ENCODE measurements at places on chromosomes 6 and 20.
A peak's percentile ranks its signal among the peaks of the same experiment; 100 is the strongest.

GRCh38 chr6:96939007-96939805 is 14.7 kb downstream of the KLHL32 start:
- DNase-seq = no peak

- DNase-seq = no peak
Observed at GRCh38 chr6:36605560-36606391, 11.6 kb downstream of the SRSF3 start.

DNA sequence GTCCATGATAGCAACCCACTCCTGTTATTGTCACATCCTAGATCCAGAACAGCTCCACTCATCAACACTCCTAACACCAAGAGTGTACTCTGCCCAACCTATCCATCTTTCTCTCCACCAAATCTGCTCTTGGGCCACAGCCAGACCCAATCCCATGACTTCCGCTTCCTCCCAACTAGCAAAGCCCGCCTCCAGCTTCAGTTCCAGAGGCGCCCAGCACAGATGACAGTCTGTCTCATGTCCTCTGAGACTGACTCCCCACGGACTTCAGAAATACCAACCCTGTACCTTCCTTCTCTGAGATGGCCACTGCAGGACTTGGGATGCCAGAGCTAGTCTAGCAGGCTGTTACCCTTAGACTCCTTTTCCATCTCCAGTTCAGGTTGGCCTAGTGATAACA is 48.6 kb downstream of the DTNBP1 start:
- DNase-seq = no peak

- DNase-seq = no peak
Observed at GRCh38 chr6:89242574-89243330, 25.6 kb upstream of the GABRR1 start.

DNA sequence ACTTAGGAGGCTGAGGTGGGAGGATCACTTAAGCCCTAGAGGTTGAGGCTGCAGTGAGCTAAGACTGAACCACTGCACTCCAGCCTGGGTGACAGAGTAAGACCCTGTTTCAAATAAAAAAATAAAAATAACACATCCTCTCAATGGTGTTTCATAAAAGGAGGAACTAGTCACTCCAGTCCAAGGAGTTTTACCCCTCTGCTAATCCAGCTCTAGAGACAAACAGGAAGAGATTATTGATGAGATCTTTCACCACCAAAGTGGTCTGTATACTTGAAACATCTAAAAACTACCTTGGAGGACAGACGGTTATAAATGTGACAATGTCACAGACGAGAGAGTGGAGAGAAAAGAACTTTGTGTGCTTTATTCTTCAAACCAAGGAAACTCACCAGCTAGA is 58.2 kb downstream of the PIGU start:
- DNase-seq = no peak

- no peak for DNase-seq
Observed at GRCh38 chr6:52016915-52017748, 70.3 kb downstream of the PKHD1 start.

GRCh38 chr20:16220826-16221225 is 352.4 kb downstream of the KIF16B start:
- no peak for DNase-seq

GRCh38 chr6:158344534-158344933 is 32.3 kb downstream of the TULP4 start:
- DNase-seq = no peak

- no peak for DNase-seq
Observed at GRCh38 chr6:20652299-20653084, 118.2 kb downstream of the CDKAL1 start.

DNA sequence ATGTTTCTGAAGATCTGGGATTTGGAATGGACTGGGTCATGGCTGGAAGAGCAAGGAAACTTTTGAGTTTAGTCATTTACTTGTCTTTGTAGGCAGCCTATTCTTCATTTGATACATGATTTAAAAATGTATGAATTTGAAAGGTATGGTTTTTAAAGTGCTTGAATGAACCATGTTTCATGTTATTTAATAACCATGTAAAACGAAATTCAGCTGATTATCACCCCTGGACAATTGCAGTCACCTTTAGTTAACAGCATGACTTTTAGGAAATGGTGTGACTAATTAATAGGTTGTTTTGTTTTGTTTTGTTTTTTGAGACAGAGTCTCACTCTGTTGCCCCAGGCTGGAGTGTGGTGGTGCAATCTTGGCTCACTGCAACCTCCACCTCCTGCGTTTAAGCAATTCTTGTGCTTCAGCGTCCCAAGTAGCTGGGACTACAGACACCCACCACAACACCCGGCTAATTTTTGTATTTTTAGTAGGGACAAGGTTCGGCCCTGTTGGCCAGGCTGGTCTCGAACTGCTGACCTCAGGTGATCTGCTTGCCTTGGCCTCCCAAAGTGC is 2.1 kb downstream of the STX11 start:
- no peak for DNase-seq

GRCh38 chr6:125273251-125273650 is 28.5 kb downstream of the HDDC2 start:
- DNase-seq = no peak

- no peak for DNase-seq
Observed at GRCh38 chr20:18729231-18729825, 84.3 kb upstream of the SCP2D1 start.

DNA sequence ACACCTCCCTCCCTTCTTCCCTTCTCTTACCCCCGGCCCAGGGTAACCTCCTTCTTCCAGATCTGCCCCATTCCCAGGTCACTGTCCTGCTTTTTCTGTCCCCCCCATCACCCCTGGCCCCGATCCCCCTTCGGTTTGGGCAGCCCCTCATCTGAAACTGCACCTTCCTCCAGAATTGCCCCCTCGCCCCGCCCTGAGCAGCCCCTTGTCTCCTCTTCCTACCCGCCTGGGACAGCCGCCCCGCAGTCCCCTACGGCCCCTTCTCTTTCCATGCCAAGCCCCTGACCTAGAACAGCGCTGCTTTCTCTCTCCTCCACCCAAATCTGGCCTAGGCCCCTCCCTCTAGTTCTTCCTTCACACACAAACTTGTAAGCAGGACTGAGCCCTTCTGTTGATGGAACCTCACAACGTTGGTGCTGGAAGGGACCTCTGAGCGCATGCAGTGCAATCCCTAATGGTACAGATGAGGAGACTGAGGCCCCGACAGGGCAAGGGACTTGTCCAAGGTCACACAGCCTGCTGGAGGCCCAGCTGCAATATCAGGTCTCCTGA is 630 bp downstream of the PPP2R5D start:
- peak; percentile 34 for DNase-seq

- DNase-seq = no peak
Observed at GRCh38 chr6:130377915-130378314, 12.1 kb downstream of the TMEM200A start.

DNA sequence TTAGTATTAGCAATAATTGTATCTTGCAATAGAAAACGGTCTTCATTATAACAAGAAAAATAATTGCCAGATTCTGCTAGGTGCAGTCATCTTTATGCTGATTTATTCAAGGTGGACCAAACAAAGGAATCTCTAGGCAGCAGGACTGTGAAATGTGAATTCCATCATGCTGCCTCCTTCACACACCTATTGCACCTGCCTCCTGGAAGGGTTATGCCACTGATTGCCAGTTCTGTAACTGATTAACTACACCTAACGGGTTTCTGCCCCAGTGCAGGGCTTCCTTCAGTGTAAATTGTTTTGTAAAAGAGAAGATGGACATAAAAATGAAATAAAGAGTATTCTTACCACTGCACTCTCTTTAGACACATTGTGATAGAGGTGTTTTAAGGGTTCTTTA is 96.1 kb downstream of the FOXO3 start:
- DNase-seq = no peak

GRCh38 chr20:13121840-13122515 is 99.1 kb upstream of the ISM1 start:
- no peak for DNase-seq

DNA sequence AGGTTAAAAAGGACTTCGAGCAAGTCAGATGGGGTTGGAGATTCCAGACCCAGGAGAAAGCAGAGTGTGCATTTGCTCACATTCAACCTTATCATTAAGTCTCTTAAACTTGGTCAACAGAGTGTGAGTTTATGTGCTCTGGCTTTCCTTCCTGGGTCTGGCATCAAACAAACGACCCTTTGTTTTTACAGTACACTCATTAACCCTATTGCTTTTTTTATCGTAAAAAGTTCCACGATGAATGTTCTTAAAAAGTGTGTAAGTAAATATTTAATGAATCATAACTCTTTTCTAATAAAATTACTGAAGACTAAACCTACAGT is 2.5 kb downstream of the FYN start:
- no peak for DNase-seq

DNA sequence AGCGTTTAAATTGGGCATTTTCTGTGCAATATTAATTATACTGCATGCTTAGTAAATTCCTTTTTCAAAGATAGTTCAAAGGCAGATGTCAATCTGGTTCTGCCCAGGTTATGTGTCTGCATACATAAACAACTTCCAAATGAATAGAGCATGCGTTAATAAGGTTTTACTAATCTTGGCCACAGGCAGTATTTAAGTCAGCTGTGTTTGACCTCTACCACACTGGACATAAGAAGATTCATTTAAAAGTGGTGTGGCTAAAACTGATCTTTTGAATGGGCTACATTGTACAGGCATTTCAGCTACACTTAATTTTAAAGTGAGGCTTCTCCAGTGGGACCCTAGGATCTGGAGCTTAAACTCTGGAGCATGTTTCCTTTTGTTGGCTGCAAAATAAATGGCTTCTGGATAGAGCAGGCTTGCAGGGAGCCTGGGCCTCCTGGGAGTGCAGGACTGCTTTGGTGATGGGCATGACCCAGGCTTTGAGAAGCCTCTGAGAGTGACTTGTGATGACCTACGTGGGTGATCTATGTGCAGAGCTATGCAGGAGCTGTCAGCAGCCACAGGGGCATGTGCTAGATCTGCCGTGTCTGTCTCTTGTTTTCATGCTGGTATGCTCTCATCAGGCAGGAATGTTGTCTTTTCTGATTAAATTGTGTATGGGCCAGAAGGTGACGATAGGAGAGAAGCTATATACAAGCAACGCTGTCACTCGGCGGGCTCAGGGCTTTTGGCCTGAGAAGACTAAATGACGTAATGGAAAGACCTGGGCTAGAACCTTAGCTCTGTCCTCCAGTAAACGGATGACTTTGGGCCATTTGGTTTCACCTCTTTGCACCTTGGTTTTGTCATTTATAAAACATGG is 331.2 kb downstream of the QKI start:
- no peak for DNase-seq

DNA sequence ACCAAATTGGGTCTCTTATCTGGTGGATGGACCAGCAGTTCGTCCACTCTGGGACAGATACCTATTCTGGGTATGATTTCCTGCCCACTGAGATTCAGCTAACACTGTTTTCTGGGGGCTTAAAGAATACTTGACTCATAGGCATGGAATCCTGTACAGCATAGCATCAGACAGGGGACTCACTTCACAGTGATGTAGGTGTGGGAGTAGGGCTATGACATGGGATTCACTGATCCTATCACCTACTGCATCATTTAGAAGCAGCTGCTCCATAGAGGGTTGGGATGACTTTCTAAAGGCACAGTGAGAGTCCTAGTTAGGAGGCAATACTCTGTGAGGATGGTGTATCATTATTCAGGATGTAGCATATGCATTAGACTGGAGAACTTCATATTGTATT is 74.5 kb upstream of the AHI1 start:
- DNase-seq = no peak

- no peak for DNase-seq
Observed at GRCh38 chr6:56692523-56693245, 50.0 kb upstream of the DST start.

DNA sequence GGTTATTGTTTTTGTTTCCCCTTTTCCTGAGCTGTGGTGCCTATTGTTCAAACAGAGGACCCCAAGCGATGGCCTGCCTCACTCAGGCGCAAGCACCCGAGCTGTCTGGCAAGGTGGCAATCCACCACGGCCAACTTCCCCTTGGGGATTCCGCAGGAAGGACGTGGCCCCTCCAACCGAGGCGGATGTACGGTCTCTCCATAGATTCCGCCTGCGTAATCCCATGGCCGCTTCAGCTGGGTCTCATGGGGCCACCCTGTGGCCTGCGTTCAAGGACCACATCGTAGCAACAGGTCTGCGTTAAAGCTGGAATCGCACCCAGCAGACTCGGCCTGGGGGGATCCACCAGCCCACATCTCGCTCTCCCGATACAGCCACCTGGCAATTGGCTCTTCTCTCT is 79.9 kb downstream of the CEBPB start:
- DNase-seq = no peak

DNA sequence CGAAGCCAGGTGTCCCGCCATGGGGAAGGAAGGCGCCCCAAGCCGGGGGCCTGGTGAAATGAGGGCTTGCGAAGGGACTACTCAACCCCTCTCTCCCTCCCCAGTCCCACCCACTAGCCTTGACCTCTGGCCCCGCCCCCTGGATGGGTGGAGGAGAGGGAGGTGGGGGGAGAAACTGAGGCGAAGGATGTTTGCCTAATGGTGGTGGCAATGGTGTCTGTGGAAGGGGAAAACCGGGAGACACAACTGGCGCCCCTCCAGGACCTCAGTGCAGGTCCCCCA is at the start of gene POU5F1:
Gene POU5F1 (minus strand): TSS at position 83 of the 282 bp plus-strand sequence. CDS start 62 bp downstream, at position 21.
- DNase-seq = no peak

GRCh38 chr6:18335948-18336347 is 51.2 kb upstream of the RNF144B start:
- DNase-seq = no peak

DNA sequence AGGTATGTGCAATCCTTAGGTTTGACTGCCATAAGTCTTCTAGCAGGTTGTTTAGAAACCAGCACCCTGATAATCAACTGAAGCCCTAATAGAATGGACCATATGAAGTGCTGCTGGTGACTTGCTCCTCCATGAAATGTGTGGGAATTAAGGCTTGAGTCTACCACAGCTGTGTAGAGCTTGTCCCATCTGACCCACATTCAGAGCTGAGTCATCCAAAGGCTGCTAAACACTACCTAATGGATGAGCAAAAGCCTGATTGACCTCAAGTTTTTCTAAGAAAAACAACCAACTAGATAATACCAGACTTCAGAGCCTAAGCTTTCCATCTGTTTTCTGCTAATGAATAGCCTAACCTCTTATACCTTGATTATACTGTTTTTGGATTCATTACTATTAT is 120.3 kb upstream of the MOCS1 start:
- no peak for DNase-seq

- DNase-seq = no peak
Observed at GRCh38 chr6:65116326-65116725, 590.7 kb downstream of the EYS start.

GRCh38 chr6:25022140-25022553 is 86.4 kb upstream of the RIPOR2 start:
- no peak for DNase-seq

DNA sequence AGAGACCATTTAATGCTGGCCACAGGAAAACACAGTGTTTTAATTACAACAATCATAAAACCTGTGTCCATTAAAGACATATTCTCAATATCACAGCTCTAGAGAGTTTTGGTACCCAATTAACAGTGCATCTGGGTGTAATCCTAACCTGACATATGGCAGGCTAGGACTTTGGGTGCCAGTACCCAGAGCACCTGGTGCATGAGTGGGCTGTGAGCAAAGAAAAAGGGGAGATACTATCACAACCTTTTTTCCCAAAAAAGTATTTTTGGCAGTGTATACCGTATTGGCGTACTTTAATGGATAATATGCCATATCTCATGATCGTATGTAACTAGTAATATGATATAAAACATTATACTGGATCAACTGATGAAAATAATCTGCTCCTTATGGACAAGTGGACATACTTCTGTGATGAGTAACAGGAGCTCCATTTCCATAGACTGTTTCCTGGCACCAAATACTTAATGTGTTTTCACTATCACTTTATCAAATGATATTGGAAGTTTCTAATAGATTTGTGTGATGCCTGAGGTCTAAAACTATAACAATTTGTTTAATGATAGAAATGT is 91.7 kb downstream of the COL19A1 start:
- DNase-seq = no peak

GRCh38 chr6:45758787-45759471 is 256.7 kb downstream of the CLIC5 start:
- DNase-seq = no peak

GRCh38 chr6:167988945-167989841 is 8.3 kb upstream of the KIF25 start:
- DNase-seq = no peak
